ENCODE measurements at places on chromosomes 5 and 9.

GRCh38 chr5:142605611-142606010, 80.3 kb downstream of the FGF1 start:
- DNase-seq, result no peak

DNA sequence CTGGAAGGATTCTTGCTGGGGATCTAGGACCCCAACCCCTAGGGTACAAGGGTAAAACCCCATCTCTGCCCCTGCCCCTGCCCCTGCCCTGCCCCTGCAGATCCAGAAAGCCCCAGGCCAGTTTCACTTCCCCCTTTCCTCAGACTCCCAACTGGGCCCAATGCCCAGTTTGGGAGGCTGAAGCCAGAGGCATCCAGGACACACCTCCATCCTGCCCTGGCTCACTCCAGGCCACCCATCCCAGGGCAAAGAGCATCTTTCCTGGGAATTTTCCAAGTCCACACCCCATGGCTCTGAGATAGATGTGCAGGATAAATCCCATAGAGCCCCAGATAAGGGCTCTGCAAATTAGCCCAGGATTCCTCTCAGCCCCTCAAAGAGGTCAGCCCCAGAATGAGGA, 17.4 kb downstream of the CNTFR start:
- DNase-seq, result no peak

- DNase-seq, result no peak
Observed at GRCh38 chr9:23825700-23826099, 340 bp downstream of the ELAVL2 start.

GRCh38 chr5:179914032-179914755, 6.5 kb upstream of the TBC1D9B start:
- DNase-seq, result peak; percentile 91

DNA sequence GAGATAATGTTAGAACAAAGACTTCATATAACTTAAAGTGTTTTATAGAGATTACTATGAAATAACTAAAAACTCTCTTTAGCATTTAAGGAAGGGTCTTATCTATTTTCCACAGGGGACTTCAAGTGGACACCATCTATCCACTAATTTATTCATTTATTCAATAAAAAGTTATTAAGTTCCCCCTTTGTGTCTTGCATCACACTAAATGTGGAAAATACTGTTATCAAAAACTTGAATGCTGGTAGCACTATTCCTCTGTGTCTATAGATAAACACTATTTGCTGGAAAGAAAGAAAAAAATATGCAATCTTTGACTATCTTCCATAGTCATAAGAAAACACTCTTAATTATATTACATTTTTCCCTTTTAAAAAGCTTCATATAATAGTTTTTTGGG, 20.1 kb upstream of the ZNF622 start:
- no peak for DNase-seq

GRCh38 chr9:88390371-88390990, 2.2 kb downstream of the SPIN1 start:
- no peak for DNase-seq

DNA sequence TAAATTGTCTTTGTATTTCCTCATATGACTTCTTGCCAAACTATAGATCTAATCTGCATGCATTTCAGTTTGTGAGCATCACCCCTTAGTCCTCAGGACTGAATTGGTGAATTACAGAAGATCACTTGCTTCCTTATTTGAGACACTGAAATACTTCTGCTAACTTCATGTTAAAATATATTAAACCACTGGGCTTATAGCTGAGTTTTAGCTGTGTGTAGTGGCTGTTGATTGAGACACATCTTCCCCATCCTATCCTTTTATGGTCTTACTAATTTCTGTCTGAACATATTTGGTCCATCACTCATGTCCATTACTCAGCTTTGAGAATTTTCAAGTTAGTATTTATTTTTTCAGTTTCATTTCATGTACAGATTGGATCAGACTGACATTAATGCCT, 295.9 kb downstream of the PSAT1 start:
- DNase-seq, result no peak

GRCh38 chr5:100840370-100840769, 62.7 kb downstream of the ST8SIA4 start:
- no peak for DNase-seq

DNA sequence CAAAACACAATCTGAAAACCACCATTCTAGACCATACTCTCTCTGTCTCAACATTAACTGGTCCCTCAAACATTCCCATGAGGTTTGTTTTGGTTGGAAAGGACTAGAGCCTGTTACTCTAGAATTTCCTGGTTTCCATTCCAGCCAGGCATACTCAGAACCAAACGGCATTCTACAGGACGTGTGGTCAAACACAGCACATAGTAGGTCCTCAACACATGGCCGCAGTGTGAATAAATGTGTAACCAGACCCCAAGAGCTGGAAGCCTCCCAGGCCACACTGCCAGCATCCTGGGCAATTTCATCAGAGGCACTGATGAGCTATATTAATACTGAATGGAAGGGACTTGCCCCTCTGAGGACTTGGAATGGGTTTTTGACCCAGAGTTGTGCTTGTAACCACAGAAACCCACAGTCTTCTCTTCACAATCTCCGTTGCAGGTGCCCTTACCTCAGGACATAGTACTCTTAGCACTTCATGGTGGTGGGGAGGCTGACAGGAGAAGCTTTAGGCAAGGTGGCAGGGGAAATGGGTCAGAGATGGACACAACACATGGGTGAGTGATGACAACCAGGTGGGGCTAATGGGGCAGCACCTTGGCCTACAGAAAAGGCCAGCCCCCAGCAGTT, 66.0 kb downstream of the ZNF366 start:
- no peak for DNase-seq

DNA sequence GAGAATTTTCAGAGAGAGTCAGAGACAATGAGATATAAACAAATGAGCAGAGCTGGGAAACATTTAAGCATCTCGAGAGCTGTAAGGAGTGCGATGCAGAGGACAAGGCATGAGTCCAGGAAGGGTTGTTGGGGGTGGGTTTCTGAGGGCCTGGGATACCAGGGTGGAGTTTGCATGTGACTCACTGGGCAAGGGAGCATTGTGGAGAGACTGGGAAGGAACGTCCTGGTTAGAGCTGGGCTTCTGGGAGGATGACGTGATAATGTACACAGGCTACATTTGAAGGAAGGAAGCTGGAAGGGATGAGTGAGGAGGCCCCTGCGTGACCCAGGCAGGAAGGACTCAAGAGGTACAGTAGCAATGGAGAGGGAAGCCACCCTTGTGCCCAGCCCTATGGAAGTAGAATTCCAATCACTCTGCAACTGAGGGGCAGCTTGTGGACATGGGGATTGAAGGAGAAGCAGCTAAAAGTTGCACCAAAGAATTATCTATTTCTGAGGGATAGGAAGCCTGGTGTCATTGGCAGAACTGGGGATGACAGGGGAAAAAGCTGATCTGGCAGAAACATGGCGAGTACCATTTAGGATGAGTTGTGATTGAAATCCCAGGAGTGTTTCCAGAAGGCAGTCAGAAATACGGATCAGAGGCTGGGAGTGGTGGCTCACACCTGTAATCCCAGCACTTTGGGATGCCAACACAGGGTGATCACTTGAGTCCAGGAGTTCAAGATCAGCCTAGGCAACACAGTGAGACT, 59.3 kb upstream of the AFAP1L1 start:
- DNase-seq, result no peak

DNA sequence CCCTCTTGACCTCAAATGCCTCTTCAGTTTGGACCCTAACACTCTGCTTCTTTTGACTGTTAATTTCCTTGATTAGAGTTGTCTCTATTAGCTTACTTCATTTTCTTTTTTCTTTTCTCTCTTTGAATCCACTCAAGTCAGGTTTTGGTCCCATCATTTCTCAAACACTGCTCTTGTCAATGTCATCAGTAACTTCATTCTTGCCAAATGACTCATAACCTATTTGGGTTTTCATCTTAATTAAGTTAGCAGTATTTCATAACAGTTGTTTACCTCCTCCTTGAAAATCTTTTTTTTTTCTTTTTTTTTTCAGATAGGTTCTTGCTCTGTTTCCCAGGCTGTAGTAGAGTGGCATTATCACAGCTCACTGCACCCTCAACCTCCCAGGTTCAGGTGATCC, 119.6 kb downstream of the PARP8 start:
- DNase-seq, result no peak

DNA sequence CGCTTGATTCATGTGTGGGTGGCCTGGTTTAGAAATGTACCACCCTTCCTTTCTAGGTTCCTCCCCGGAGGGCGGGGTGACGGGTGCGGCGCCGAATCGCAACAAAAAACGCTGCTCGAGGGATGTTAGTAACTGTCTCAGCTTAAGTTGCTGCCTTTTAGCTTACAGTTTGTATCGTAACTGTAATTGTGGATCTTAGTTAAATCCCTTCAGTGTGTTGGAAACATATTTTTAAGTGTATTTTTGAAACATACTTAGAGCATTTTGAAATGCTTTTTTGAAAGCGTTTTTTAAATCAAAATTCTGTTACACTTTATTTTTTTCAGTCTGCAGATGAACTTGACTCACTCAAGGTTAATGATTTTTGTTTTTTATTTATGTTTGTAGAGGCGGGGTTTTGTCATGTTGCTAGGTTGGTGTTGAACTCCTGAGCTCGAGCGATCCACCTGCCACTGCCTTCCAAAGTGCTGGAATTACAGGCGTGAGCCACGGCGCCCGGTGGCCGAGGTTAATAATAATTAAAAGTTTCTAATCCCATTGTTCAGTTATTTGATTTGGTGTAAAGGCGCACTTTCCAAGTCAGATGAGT, 997 bp upstream of the CHD1 start:
- DNase-seq, result no peak

DNA sequence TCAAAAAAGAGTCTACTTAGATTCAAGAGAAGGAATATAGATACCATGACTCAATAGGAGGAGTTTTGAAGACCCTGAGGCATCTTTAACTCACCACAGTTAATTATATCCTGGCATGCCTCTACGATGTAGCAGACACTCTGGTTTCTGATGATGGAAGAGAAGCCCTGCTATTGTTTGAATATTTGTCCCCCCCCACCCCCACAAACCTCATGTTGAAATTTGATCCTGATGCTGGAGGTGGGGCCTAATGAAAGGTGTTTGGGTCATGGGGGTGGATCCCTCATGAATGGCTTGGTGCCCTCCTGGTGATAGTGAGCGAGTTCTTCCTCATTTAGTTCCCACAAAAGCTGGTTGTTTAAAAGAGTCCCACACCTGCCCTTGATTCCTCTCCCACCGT, 147.9 kb upstream of the TBCA start:
- no peak for DNase-seq

DNA sequence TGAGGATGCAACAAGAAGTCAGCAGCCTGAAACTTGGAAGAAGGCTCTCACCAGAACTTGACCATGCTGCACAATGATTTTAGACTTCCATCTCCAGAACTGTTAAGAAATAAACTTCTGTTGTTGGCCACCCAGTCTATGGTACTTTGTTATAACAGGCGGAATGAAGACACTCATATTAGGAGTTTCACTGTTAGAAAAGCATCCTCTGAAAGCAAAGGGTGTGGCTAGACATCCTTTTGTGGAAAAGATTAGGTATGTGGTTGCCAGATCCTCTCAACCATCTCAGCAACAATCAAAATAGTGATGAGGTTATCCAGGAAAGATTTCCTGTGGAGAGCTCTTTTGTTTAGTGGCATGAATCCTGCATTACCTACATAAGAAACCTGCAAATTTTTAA, 20.7 kb downstream of the ITGA2 start:
- no peak for DNase-seq

GRCh38 chr5:131265311-131265803, 1.5 kb downstream of the CDC42SE2 start:
- peak; percentile 88 for DNase-seq

GRCh38 chr9:132878695-132879456, at the start of gene SPACA9:
Gene SPACA9, plus strand, starts transcription at chr9:132878898. Its CDS starts 5,050 bp downstream, at chr9:132883948.
- no peak for DNase-seq

DNA sequence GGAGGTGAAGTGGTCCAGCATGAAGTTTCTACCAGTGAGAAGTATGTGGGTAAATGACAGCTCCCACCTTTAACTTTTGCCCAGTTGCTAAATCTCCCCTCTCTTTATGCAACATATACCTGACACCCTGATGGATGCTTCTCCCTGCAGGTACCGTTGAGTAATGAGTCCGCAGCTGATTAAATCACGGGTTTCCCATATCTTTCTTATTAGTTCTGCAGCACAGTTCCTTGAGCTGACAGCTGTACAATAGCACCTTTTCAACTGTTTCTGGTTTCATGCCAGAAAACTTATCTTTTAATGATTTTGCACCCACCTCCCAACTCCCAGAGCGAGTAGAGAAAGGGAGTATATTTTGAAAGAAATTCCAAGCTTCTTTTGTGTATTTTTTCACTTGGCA, 161.0 kb upstream of the TUT7 start:
- no peak for DNase-seq

DNA sequence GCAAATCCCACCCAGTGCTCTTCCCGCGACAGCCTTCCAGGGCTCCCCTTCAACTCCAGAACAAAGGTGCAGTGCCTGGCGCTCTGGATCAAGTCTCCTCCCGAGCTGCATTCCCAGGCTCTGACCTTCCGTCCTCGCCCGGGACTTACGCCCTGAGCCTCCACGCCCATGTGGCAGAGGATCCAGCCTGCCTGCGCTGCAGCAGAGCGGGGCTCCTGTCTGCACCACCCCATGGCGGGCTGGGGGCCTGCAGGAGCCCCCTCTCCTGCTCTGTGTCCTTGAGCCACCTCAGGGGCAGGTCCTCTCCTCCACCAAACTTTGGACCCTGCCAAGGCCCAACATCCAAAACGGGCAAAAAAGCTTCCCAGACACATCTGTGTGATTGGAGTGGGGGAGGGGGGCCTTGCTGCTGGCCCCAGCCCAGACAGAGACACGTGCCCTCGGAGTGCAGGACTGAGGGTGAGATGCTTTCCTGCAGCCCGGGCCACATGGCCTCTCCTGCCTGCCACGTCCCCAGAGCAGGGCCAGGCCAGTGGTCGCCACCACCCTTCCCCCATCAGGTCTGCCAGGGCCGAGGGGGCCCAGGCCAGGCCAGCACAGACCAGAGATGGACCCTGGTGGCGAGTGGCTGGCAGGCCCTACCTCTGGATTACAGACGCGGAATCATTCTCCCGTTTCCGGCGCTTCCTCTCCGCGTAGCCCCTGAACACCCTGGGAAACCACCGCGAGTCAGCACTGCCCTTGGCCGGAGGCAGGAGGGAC, 4.4 kb downstream of the NSMF start:
- DNase-seq, result no peak

GRCh38 chr9:132383462-132383883, 23.2 kb downstream of the TTF1 start:
- no peak for DNase-seq

- DNase-seq, result peak; percentile 75
Observed at GRCh38 chr9:83544002-83544698, 5.9 kb upstream of the FRMD3 start.

Measured in LNCaP clone FGC (cell line).